ENCODE measurements at places on chromosomes 4 and X.

DNA sequence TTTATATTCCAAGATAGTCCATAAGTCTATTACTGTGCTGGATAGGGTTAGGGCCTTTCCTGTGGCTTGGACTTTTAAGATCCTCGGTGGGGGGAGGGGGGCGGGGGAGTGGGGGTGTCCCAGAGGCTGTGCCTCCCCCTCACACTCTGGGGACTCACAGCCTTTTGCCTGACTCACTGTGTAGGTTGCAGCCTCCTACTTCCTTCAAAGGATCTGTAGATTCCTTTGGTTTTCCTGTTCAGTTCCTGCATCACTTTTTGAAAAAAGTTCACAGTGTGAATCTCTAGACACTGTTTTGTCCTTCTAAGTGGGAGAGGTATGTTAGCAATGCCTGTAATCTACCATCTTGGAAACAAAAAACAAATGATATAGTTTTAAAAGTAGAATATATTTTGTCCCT lies 999.9 kb downstream of the GLUD2 start:
- DNase-seq, result no peak

GRCh38 chrX:41314204-41314603 lies 19.8 kb upstream of the DDX3X start:
- no peak for DNase-seq

GRCh38 chr4:168886351-168886750 lies 123.7 kb downstream of the CBR4 start:
- no peak for DNase-seq

- no peak for DNase-seq
These were observed 1073.7 kb downstream of the PDHA2 start for GRCh38 chr4:96913441-96914080.

- DNase-seq, result no peak
These were observed 191.8 kb upstream of the S100G start for GRCh38 chrX:16458208-16458607.

- DNase-seq, result no peak
These were observed 72.2 kb upstream of the ELOVL6 start for GRCh38 chr4:110270492-110271197.

GRCh38 chr4:140037353-140038030 lies 116.5 kb downstream of the MAML3 start:
- DNase-seq, result no peak

GRCh38 chrX:51836823-51837222 lies 56.6 kb upstream of the MAGED1 start:
- DNase-seq, result no peak

DNA sequence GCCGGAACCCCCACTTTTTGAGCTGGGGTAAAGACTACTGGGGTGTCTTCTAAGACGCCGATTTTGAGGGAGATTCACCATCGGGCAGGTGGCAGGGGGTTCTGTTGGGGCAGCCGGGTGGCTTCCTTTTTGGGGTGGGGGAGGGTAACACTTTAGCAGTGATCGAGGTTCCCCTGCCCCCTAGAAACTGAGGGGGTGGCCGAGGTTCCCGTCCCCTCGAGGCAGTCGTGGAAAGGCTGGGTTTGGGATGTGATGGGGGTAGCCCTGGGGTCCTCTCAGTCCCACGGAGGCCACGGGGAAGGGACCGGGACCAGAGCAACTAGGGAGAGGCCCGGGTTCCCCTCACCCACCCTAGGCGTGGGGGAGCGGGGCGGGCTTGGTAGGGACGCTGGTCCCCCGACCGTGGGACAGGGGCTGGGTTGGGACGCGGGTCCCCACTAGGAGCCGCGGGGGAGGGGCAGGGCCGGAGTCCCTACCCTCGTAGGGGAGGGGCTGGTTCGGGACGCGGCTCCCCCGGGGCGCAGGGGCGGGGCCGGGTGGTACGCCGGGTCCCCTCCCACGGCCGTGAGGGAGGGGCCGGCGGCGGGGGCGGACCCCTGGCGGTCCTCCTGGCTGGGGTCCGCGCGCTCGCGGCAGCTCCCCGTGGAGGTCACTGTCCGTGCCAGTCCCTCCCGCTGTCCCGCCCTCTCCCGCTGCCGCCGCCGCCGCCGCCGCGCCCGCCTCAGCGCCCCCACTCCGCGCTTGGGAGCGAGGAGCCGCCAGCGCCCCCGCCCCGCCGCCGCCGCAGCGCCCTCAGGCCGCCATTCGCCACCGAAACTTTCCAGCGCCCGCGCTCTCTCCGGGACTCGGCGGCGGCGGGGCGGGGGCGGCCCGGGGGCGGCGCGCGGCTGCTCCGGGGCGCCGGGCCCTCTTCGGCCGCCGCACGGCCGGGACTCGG lies at the start of gene TBL1X:
TSS of gene TBL1X (plus strand) at position 624 of the 937 bp plus-strand sequence. CDS start 188,529 bp downstream, outside the sequence.
- DNase-seq, result peak; percentile 87

GRCh38 chr4:128279624-128280225 lies 7.9 kb downstream of the PGRMC2 start:
- DNase-seq, result no peak

GRCh38 chr4:23412701-23413100 lies 477.1 kb downstream of the PPARGC1A start:
- DNase-seq, result no peak

GRCh38 chrX:7204619-7205018 lies 56.7 kb upstream of the PUDP start:
- no peak for DNase-seq

DNA sequence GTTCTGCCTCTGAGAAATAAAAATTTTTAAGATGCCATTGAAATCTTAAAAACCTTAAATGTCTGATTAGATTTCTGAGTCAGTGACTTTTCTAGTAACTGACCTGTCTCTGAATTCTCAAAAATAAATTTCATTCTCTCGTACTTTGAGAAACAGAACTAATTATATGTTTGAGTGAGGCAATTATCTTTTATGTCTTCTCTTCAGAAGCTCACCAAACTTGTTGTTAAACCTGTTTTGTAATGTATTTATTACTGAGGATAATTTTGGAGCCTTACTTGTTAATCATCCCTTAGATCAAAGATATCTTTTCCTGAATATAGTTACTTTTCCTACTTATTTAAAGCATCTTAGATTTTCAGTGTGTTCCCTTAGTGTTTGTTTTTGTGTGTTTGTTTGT lies 64.5 kb upstream of the MMAA start:
- no peak for DNase-seq

DNA sequence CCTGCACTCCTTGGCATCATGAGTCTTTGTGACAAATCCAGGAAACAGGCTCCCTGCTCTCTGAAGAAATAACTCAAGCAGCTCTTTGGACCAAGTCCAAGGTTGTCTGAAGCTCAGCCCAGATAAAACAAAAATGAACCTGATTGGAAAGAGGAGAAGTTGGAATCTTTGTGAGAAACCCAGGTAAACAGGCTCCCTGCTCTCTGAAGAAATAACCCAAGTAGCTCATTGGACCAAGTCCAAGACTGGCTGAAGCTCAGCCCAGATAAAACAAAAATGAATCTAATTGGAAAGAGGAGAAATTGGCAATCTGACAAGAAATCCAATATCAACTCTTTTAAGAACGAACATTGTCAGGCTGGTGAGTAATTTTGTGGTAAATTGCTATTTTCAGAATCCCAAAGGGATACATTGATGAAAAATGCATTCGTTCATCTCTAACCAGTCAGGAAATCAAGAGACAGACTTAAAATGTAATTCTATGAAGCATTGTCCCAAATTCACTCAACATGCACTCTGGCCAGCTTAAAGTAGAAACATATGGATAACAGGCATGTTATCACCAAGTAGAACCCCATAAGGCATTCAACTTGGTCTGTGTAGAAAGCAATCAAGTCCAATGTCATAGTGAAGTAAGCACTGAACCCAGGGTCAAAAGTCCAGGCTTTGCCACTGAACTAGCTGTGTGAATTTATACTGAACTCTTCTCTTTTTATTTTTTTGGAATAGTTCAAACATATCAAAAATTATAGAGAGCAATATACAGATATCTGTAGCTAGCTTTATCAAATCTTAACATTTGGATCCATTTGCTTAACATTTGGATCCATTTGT lies 16.8 kb upstream of the NFXL1 start:
- DNase-seq, result no peak

DNA sequence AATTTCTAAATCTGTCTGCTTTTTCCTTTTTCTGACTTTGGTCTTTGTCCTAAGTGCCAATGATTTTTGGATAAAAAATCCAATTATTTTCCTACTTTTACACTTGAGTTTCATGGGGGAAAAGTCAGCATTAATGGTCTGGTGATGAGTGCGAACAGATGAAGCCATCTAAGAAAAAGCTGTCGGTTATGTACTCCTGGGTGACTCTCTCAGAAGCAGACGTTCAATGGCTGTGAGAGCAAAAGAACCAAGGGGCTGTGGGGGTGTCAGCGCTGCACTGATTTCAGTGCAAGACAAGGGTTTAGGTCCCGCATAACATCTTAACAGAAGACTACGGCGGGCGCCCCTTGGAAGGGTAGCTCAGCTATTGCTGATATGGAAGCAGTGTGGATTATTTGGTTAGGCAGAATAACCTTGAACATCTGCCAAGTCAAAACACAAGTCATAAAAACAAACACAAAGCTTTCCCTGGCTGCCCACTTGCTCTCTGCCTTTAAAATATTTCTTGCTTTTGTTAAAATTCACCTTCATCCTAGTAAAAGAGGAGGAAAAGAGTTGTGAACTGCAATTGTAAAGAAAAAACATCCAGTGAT lies 240.5 kb downstream of the MAML3 start:
- no peak for DNase-seq

DNA sequence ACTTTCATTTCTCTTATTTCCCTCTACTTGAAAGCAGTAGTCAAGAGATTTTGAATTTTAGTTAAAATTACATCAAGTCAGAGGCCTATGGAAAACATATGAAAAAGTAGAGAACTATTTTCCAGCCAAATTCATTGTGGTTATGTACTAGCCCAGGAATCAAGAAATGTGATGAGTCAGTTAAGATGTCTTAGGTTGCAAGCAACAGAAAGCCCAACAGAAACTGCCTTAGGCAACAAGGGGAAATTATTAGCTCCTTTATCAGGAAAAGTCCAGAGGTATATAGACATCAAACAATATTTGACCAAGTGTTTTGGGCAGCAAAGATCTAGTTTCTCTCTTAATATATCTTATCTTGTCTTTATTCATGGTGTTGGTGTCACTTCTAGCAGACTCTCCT lies 37.8 kb upstream of the FRMD7 start:
- DNase-seq, result no peak

GRCh38 chr4:26020083-26020668 lies 106.2 kb downstream of the SMIM20 start:
- peak; percentile 65 for DNase-seq

GRCh38 chr4:21709031-21709430 lies 239.5 kb downstream of the KCNIP4 start:
- no peak for DNase-seq

- no peak for DNase-seq
These were observed 642.4 kb downstream of the TRIML1 start for GRCh38 chr4:188781655-188782054.

DNA sequence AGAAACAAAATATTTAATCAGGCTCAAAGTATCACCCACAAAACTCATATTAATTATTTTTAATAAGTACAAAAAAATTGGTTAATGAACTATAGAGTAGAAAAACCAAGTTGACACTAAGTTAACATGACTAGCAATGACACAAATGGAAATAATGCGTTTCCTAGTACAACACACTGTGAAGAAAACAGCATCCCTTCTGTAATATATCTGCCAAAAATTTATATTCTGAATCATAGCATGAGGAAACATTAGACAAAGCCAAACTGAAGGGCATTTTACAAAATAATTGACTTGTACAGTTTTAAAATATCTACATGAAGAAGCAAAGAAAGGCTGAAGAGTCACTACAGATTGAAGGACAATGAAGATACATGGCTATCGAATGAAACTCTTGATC lies 477.6 kb upstream of the INTU start:
- DNase-seq, result no peak

- DNase-seq, result no peak
These were observed 81.2 kb downstream of the LDB2 start for GRCh38 chr4:16817286-16817685.

DNA sequence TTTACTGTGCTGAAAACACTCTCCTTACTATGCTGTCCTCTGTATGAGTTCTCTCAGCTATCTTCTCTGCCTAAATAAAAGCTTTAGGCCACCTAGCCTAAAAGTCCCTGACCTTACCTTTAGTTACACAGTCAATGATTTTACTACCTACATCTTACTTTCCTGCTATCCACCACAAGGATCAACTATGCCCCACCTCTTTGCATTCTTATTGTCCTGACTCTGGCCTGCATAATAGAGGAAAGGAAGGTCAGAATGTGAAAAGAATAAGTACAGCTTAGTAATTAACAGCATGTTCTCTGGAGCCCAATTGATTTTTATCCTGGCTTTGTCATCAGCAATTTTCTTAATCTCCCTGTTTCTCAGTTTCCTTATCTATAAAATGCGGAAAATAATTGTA lies 1257.8 kb downstream of the RPA4 start:
- no peak for DNase-seq

DNA sequence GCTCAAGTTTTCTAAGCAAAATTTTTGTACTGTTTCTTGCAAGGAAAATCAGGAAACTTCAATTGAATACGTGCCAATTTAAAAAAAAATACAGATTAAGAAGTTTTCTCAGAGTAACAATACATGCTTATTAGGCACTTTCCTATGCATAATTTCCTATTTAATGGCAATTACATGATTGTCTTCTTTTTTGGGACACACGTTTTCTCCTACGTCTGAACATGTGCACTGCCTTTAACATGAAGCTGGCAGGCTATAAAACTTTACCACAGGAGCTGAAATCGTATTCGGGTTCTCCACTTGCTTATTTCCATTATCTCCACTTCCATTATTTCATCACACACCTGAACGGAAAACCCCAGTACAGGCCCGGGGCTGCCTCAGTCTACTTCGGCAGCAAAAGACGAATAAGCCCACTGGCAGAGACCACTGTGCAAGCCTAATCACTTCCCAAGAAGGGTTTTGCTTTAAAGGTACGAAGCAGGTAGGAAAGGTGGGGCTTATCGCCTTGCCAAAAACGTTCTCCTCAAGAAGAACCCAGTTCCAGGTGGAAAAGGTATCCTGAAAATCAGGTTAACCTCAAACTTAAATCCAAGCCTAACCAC lies 575 bp downstream of the RCHY1 start:
- no peak for DNase-seq

DNA sequence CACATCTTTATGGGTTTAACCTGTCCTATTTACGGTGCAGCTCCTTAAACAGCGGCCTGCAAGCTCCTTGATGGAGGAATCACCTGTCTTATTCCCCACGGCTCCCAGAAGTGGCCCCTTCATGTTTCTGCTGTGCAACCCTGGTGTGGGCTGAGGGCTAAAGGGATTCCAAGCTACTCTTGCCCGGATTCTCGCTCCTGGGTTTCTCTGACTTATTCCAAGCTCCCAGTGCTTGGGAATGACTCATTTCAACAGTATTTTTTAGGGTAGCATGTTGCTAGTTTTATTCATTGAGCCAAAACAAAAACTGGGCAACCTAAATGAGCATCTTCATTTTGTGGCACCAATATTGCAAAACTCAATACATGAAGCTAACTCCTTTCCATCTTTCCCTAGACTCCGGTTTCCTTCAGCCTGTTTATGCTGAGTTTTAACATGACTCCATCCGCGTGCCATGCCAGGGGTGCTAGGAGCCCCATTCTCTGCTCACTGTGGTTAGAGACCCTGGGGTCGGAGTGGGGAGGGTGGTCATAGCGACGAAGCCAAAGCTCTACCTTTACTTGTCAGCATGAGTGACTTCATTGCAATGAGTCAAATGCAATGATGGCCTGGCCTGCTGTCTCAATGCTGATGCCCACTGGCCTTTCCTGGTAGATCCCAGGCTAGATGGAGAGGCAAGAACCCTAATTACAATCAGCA lies 349.7 kb downstream of the NR3C2 start:
- no peak for DNase-seq

- no peak for DNase-seq
These were observed 102.5 kb downstream of the SH3RF1 start for GRCh38 chr4:169167957-169168858.

Measured in activated CD4-positive, alpha-beta T cell treated with anti-CD3 and anti-CD28 coated beads, Interleukin-2, amount 10 ng/mL, durations not matched to agents 24 days and 14 days (primary cell).